Stimulated activated CD8-positive, alpha-beta memory T cell treated with anti-CD3 and anti-CD28 coated beads, Interleukin-15, amount 100 ng/mL, for 1 hour (primary cell): ENCODE measurements at places on chromosomes 16 and 17.

DNA sequence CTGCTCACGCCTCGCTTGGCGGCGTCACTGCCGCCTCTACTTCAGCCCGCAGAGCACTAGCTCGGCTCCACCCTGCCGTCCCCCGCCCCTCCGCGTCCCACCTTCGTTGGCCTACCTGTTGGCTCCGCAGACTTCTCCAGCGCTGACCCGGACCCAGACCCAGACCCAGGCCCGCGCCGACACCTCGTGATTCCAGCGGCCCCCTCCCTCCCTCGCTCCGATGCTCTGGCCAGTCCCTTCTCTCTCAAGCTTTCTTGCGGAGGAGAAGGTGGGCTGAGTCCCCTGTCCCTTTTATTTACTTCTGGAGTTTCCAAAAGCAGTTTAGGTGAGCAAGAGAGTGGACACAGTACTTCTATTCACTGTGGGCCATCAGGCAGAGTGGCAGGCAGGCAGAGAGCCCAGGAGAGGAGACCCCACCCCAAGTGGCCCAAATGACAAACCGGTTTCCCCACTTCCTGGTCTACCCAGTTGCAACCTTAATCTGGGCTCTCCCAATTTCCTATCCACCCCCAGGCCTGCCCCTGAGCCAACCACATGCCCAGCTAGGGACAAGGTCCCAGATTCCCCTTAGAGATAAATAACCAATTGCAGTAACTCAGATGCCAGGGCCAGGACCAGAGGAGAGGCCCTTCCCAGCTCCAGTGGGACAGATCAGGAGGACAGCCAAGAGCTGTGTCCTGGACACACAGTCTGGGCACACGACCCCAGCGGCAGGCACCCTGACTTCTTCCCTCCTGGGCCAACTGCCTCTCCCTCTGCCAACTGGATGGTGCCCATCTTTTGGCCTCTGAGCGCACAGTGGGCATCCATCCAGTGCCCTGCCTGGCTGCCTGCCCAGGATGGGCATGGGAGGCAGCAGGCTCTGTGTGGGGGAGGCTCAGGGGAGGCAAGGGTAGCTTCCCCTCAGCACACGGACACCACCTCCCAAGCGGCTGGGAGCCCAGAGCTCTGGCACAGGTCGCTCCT, 1.2 kb upstream of the SRCIN1 start:
- DNase-seq: no peak

DNA sequence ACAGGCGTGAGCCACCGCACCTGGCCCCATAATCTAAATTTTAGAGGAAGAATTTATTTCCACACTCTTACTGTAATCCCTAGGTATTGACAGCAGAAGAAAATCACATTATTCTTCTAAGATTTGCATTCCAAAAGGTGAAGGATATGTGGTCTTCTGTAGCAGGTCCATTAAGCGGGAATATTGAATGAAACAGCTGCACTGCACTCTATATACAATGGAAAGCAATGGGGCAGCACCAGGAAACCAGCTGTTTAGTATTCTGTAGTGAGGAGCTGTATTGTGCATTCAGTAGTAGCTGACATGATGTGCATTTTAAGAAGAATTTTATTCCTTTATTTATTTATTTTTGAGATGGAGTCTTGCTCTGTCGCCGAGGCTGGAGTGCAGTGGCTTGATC, 49.6 kb downstream of the PSMD12 start:
- no peak for DNase-seq

- DNase-seq: no peak
These were observed 18.6 kb downstream of the GRIN2C start for GRCh38 chr17:74840989-74841666.

- no peak for DNase-seq
These were observed 821.1 kb upstream of the EEF2KMT start for GRCh38 chr16:5918567-5919130.

DNA sequence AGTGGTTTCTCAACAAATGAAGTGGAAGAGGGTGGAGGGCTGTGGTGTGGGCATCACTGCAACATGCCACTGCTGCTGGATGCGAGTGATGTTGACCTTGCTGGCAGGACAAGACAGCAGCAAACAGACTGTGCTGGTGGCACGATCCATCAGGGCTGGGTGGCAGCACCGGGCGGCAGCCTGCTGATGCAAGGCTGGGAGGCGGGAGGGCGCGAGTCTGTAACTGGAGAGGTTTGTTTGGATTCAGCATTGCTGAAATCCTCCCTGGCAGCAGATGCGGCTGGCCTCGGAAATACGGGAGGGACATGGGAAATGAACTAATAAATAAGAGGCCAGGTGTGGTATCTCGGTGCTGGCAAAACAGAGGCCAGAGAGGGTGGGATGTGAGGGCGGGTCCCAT, 224.2 kb downstream of the ENGASE start:
- no peak for DNase-seq

- DNase-seq: no peak
These were observed 185.2 kb downstream of the SOX9 start for GRCh38 chr17:72306037-72306436.

- no peak for DNase-seq
These were observed 13.8 kb upstream of the TMEM92 start for GRCh38 chr17:50260501-50260911.

DNA sequence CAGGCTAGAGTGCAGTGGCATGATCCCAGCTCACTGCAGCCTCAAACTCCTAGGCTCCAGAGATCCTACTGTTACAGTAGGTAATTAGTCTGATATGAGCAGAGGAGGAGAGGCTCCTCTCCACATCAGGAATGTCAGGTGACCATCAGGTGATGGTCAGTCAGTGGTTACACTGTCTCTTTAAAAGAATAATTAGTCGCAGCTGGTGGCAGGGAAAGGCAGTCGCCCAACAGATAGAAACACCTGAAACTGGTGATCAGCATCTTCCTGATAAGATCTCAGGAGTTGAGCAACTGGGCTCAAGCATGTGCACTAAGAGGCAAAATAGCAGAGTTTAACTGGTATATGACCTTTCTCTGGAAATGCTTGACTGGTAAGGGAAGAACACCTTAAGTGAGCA, 21.5 kb upstream of the ABCA5 start:
- DNase-seq: no peak

GRCh38 chr16:35560637-35560984, 2101.2 kb downstream of the TP53TG3F start:
- no peak for DNase-seq

- no peak for DNase-seq
These were observed 210.1 kb upstream of the HS3ST4 start for GRCh38 chr16:25481636-25482035.

DNA sequence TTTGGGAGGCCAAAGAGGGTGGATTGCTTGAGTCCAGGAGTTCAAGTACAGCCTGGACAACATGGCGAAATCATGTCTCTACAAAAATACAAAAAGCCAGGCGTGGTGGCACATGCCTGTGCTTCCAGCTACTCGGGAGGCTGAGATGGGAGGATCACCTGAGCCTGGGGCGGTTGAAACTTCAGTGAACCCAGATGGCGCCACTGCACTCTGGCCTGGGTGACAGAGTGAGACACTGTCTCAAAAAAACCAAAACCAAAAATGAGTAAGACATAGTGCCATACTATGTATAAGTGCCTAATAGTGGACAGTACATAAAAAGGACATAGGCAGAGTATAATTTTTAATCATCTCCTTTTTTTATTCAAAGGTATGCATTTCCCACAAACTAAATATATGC, 4.0 kb downstream of the CTC1 start:
- DNase-seq: no peak

DNA sequence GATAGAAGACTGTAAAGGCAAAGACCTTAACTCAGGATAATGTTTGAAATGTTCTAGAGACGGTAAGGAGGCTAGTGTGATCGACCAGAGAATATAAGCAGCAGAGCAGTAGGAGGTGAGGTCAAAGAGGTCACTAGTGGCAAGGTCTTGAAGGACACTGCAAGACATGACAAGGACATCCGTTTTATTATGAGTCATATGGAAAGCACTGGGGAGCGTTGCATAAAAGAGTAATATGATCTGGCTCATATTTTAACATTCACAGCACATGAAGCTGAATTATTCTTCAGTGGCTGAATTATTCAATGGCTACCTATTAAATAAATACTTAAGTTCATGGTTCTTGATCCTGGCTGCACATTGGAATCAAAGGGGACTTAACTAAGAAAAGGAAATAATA, 123.7 kb downstream of the SOX9 start:
- no peak for DNase-seq

GRCh38 chr17:68210570-68211315, 37.1 kb upstream of the AMZ2 start:
- DNase-seq: no peak

DNA sequence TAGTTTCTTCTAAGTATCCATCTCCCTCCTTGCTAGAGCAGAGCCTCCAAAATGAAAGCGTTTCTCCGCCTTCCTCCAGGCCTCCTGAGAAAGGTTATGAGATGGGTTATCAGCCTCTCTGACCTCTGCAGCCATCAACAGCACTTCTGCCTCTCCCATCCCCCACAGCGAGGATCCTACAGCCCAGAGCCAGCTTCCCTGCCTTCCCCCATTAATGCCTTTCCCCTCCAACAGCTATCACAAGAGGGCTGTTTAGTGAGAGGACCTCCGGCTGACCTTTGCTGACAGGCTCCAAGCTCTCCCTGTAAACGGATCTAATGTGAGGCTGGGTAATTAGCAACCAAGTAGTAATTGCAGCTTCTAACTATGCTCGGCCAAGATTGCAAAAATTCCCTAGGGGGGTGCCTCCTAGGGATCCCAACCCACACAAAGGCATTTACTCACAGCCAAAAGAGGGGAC, 55.8 kb downstream of the ZFHX3 start:
- DNase-seq: no peak

DNA sequence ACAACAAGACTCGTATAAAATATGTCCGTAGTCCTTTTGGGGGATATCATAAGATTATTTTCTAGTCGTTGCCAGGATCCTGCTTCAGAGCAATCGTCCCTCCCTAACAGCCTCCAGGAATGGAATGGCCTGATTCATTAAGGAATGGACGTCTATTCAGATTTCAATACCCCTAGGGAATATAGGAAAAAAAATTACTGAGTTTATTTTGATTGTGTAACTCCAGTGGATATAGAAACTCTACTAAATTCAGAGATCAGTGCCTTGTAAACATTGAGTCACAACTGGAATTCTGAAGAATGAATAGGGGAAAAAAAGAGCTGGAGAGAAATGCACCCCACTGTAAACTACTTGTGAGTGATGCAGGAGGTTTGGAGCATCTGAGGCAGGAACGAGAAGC, 1171.5 kb upstream of the GOT2 start:
- DNase-seq: no peak

GRCh38 chr17:45747911-45748310, 36.2 kb upstream of the CRHR1 start:
- no peak for DNase-seq

GRCh38 chr17:6749519-6749918, 6.3 kb upstream of the XAF1 start:
- DNase-seq: no peak

- DNase-seq: no peak
These were observed 25.8 kb upstream of the CLEC18A start for GRCh38 chr16:69925311-69925710.

GRCh38 chr17:7790150-7790549, 43.9 kb upstream of the KDM6B start:
- DNase-seq: no peak

- no peak for DNase-seq
These were observed 56.1 kb upstream of the MAF start for GRCh38 chr16:79656553-79657115.

- no peak for DNase-seq
These were observed 406.7 kb upstream of the MAF start for GRCh38 chr16:80007231-80007630.

- no peak for DNase-seq
These were observed 8.7 kb upstream of the KAT7 start for GRCh38 chr17:49779739-49780231.

DNA sequence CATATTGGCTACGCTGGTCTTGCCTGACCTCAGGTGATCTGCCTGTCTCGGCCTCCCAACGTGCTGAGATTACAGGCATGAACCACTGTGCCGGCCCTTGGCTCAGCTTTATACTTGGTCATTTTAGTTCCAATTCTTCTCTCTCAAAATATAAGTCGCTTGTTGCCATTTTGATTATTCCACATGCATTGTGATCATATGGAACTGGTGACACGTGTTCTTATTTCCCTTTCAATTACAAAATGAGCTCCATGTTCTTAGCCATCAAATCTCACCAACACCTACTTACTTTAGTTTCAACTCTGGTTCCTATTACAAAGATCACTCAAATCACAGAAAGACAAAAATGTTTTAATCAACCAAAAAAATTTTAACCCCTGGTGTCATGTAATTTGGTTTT, 1711.7 kb downstream of the TP53TG3F start:
- DNase-seq: no peak
